ENCODE measurements at places on chromosomes 6 and 20.
A peak's percentile ranks its signal among the peaks of the same experiment; 100 is the strongest.

DNA sequence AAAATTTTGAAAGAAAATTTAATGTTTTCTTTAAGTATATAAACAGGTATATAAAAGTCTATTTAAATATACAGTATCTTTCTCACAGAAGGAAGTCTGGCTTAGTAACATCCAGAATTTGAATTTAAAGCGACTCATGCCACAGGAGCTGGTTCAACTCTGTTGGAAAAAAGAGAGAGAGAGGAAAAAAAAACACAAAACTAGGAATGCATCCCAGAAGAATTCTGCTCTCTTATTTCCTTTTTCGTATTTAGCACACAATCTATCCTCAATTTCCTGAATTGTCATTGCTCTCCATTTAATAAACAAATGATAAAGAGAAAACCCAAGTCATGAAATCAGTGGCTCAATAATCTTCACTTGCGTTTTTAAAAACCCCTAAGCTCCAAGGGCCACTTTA, 107.5 kb upstream of the SCAF8 start:
- DNase-seq = no peak

GRCh38 chr6:102204351-102204750, 810.8 kb downstream of the GRIK2 start:
- DNase-seq = no peak

DNA sequence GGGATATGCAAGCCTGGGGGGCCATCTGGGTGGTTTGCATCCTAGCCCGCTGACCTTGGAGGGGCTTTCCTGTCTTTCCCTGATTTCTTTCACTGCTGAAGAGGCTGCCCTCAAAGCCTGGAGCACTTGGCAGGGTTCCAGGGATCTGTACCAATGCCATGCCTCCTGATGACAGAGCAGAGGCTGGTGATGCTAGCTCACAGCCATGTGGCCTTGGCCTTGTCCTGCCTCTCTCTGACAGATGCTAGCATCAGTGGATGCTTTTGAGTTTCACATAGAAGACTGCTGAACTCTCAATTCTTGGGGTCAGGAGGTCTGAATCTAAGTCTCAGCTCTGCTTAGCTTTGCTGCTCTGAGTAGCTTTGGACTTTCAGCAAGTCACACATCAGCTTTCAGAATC, 21.9 kb upstream of the RREB1 start:
- peak; percentile 9 for DNase-seq

GRCh38 chr6:110965629-110966229, 7.2 kb downstream of the GTF3C6 start:
- DNase-seq = no peak

DNA sequence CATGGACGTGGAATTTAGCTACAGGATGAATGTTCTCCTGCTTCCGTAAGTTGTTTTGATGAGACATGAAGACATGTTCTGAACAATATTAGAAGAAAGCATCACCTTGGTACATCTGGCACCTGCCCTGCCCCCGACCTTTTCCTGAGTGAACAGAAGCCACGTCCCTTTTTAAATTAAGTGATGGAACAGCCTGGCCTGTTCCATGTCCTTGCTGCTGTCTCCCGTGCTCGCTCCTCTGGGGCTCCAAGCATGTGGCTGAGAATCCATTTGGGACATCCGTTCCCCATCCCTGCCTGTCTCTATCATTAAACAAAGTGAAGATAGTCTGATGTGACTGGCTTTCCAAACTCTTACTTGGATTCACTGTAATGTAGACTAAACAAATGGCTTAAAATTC, 36.4 kb downstream of the ERMARD start:
- DNase-seq = no peak

DNA sequence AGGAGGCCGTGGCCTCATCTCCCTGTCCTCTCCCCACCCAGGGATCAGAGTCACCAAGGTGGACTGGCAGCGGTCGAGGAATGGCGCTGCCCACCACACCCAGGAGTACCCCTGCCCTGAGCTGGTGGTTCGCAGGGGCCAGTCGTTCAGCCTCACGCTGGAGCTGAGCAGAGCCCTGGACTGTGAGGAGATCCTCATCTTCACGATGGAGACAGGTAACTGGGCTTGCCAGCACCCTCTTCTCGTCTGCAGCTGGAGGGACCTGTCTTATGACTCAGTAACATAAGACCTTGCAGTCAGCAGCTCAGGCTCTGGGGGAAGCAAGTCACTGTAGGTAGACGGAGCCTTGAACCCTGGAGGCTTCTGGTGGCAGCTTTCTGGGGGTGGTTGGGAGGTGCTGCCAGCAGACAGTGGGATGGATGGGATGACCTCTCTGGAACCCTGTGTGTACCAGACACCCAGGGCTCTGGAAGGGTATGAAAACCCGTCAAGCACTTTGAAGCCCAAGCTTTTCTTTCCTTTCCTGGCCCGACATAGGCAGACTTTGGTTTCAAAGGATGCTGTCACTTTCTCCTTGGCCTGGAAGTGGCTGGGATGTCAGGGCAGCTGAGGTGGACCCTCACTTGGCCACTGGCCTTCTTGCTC, 13.8 kb downstream of the TGM6 start:
- no peak for DNase-seq

- DNase-seq = peak; percentile 19
Measured at GRCh38 chr20:57260934-57261333, 5.5 kb downstream of the BMP7 start.

- peak; percentile 75 for DNase-seq
Measured at GRCh38 chr20:54197621-54198604, 10.0 kb upstream of the PFDN4 start.

GRCh38 chr6:143264379-143264778, 186.1 kb downstream of the ADAT2 start:
- no peak for DNase-seq

- peak; percentile 70 for DNase-seq
Measured at GRCh38 chr6:100886076-100886475, 4.9 kb upstream of the ASCC3 start.

GRCh38 chr20:8299921-8300320, 167.9 kb downstream of the PLCB1 start:
- peak; percentile 41 for DNase-seq

- peak; percentile 86 for DNase-seq
Measured at GRCh38 chr6:111766201-111766857, 106.9 kb downstream of the FYN start.

DNA sequence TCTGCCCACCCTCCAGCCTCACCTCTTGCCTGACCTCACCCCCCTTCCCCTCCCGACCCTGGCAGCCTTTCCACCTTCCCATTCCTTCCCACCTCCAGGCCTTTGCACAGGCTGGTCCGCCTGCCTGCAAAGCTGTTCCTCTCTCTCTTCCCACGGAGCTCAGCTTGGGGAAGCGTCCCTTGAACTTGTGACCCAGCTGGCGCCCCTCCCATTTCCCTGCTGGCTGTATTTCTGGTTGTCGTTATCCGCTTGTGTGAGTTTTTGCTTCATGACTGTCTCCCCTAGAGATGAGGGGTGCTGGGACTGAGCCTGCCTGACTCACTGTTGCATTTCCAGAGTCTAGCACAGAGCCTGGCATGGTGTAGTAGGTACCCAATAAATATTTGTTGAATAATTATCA, 32.5 kb downstream of the VSTM2L start:
- DNase-seq = no peak

DNA sequence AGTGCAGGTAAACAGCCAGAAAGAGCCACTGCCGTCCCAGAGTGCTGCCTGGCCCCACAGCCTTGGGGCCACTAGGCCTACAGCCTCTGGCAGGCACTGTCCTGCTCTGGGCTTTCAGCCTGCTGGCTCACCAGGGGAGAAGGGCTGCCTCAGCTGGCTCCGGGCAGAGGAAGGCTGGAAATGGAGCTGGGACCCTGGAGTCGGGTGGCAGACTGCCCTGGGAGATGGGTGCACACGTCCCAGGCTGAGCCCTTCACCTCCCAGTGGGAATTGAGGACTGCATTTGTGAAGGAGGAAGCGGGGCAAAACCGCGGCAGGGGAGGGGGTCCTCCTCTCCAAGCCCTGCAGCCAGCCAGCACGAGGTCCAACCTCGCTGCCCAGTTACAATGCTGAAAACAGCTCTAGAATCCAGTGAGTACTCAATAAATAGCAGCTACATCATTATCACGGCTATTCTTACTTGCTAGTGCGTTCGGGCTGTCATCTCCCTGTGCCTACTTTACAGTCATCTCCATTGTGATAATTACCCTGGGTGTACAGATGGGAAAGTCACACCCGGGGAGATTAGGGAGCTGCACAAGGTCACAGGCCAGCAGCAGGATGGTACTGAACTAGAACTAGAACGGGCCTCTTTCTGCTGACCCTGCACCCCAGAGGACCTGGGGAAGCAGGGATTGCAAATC, 13.1 kb downstream of the ACSS1 start:
- no peak for DNase-seq

DNA sequence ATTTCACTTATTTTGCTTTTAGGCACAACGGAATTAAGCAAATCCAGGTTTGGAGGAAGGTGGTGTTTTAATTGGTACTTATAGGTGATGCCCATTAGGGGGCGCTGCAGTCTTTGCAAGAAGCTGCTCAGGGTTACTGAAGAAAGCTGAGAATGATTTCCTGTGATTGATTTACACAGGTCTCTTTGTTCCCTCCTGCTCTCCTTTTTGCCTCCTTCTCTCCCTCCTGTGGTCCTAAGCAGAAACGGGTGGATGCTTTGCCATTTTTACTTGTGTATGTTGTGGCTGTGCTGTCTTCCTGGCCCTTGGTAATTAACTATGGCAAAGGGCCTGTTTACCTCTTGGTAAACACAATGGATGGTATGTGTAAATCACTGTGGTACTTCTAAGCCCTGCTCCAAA, 97.8 kb downstream of the ANKS1A start:
- peak; percentile 81 for DNase-seq

- peak; percentile 100 for DNase-seq
Measured at GRCh38 chr6:90369024-90369519, 72.4 kb upstream of the BACH2 start.

GRCh38 chr6:11209906-11210305, 22.6 kb downstream of the NEDD9 start:
- peak; percentile 67 for DNase-seq

DNA sequence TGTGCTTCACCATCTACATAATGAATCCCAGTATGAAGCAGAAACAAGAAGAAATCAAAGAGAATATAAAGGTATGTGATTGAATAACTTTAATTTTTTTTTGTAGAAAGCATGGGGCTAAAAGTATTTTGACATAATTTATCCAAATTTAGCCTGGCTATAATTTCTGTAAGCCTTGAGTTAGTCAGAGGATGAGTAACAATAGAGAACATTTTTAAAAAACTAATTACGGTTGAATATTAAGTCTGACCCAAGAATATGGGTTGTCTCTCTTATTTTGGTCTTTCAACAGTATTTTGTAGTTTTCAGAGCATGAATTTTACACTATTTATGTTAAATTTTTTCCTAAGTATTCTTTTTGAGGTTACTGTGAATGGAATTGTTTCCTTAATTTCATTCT, 2.5 kb downstream of the GMNN start:
- no peak for DNase-seq

DNA sequence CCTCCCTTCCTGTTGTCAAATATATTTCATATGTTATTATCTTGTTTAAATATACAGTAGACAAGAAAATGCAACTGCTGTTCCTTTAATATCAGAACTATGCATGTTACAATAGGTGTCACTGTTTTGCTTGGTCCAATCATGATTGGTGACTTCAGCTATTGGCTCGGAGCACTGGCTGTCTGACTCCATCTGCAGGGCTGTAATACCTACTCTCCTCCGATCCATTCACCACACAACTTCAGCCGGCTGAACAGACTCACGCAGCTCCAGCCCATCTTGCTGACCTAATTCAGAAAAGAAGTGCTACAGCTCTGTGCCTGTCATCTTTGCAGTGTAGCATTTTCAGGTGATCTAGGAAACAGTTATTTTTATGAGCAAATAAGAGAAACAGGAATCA, at the start of gene BTBD3:
Gene BTBD3, plus strand, starts transcription at position 231 of the 400 bp plus-strand sequence. CDS start 383 bp downstream, outside the sequence.
- DNase-seq = peak; percentile 60

GRCh38 chr6:132648828-132649227, 10.2 kb downstream of the TAAR1 start:
- no peak for DNase-seq

GRCh38 chr6:45436544-45437438, 59.1 kb upstream of the SUPT3H start:
- peak; percentile 83 for DNase-seq

- DNase-seq = peak; percentile 5
Measured at GRCh38 chr20:38338849-38339520, 7.3 kb upstream of the LBP start.

DNA sequence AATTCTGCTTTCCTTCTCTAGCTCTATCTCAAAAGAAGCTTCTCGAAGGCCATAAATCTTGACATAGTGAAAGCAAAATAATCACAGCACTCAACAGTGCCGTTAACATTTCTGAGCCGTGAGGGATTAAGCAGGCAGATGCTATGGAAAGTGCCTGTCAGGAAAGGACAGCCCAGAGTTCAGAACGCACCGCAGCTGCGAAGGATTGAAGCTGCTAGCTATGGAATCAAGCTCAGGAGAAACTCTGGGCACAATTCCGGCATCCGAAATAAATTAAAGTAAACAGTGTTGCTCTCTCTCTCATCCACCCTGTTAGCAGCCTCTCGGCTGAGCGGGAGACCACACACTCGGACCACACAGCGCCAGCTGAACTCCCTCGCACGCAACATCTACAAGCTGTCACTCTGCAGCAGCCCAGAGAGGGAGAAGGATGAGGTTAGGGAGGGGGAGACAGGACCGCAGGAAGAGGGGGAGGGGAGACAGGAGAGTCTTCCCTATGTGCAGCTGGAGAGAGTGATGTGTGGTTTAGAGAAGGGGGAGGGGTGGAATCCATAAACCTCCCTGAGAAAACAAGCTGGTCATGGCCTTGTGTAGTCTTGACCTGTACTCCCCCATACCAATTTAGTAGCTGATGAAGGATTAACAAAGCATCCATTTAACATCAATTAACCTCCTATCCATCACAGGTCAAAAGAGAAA, 9.0 kb downstream of the EXOC2 start:
- DNase-seq = peak; percentile 97

- peak; percentile 63 for DNase-seq
Measured at GRCh38 chr20:63686492-63687321, 9.7 kb upstream of the TNFRSF6B start.

GRCh38 chr6:168596344-168596743, 155.4 kb downstream of the SMOC2 start:
- no peak for DNase-seq

DNA sequence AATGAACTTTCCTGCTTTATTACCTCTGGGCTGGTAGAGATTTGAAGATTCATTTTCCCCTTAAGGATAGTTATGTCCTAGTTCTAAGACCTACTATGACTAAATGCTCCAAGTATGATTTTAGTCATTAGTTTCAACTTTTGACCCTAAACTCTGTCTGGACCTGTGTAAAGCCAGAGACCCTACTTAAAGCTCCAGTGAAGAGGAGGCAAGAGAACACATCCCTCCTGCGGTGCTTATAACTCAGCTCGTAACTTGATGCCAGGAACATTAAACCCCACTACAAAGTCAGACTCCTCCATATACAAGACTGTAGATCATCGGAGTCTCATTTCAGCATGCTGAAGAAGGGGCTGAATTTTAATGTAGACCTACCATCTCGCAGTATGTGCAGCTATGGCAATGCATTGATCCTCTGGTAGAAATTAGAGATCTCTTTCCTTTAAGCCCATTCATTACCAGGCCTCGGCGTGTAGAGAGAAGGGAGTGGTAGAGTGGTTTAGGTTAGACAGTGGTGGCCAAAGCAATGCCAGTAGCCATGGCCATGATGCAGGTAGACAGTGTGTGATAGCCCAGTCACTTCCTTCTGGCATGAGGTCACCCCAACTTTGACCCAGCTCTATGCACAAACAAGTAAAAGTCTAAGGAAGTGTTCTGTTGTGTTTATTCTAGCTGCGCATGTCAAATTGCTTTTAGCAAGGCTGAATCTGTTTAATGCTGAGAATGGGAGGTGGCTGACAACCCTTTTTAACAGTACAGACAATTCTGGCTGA, 34.8 kb upstream of the MYB start:
- peak; percentile 81 for DNase-seq
